Left renal pelvis (tissue), 4 donors: ENCODE measurements at places on chromosomes 4 and X. TPM values are rescaled to one million over a fixed set of nuclear protein-coding genes. Genes with fewer than 3 reads are reported as not detected.

Gene KLF8
- polyA plus RNA-seq: 5.0 TPM

Gene ZNF157
- 0.90 TPM for polyA plus RNA-seq

Gene LAS1L
- 49.6 TPM for polyA plus RNA-seq

Gene ASB5
- 0.47 TPM for polyA plus RNA-seq

Gene AWAT1
- polyA plus RNA-seq: not detected

Gene IL13RA2
- 0.38 TPM for polyA plus RNA-seq

Gene FAM47E
- 11.1 TPM for polyA plus RNA-seq

Gene SPANXA2
- polyA plus RNA-seq: not detected

Gene PNMA5
- polyA plus RNA-seq: 0.12 TPM

Gene LRAT
- polyA plus RNA-seq: 0.70 TPM

Gene PDCL2
- not detected for polyA plus RNA-seq

Gene UNC5C
- 38.4 TPM for polyA plus RNA-seq

Gene LNX1
- 17.4 TPM for polyA plus RNA-seq

Gene MAGEB1
- polyA plus RNA-seq: not detected

Gene GASK1B
- polyA plus RNA-seq: 41.7 TPM
